Right renal cortex interstitium (tissue), 3 donors: ENCODE measurements at places on chromosomes 5 and 9.

DNA sequence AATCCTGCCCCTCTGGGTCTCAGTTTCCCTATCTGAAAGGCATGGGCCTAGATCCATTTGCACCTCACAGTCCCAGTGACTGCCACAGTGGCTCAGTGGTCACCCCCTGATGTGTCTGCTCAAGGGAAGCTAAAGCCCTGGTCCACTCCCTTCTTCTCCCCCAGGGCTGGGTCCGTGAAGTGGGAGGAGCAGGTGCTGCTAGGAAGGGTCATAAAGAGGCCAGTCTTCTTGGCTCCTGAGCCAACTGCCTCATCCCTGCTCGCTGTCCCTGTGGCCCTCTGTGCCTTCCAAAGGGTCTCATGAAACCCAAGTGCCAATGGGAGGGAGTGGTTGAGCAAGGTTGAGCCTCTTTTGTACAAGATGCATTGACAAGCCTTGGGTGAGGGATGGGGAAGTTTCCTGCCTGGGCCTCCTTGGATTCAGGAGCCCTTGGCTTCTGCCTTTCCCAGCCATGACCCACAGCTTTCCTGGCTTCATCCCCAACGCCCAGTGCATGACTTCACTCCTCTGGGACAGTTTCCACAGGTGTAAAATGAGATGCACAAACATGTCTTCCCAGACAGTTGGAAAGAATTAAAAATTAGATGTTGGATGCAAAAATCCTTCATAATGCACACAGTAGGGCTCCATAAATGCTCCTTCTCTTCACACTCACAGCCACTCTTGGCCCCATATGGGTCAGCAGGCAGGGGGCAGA, 1.6 kb upstream of the SLC6A7 start:
- DNase-seq: no peak

DNA sequence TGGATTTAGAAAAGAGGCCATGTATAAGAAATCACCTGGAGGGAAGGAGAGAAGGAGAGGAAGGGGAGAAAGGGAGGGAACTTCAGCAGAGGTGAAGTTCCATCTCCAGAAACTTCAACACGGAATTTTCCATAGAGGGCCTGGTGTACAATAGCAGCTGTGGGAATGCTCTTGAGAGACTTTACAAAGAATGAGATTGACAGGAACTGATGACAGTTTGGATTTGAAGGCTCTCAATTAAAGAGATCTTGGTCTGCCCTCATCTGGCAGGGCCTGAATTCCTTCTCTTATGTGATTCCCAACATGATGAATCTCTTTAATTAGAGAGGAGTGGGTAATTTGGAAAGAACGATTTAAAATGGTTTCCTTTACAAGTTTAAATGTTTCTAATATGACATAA, 143.5 kb downstream of the MLLT3 start:
- no peak for DNase-seq

DNA sequence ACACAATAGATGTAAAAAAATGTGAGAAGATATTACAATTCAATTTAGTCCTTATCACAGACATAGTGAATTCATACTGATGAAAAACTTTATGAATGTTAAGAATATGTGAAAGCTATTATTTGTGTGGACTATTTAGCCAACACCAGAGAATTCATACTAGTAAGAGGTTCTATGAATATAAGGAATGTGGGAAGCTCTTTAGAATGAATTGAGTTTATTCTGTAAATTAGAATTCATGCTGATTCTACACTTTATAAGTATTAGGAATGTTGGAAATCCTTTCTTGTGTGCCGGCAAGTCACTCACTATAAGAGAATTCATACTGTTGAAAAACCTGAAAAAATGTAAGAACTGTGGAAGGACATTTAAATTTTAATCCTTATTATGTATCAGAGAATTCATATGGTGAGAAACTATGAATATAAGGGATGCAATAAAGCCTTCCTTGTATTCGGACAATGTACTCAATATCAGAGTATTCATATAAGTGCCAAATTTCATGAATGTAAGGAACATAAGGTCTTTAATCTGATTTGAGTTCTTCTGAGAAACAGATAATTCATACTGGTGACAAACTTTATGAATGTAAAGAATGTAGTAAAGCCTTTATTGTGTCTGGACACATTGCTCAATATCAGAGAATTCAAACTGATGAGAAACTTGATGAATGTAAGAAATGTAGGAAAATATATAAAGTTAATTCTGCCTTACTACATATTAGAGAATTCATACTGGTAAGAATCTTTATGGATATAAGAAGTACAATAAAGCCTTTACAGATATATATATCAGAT, 21.6 kb upstream of the PCDHA1 start:
- no peak for DNase-seq

GRCh38 chr5:61334868-61335615, 3.0 kb downstream of the ZSWIM6 start:
- DNase-seq: peak; percentile 74

DNA sequence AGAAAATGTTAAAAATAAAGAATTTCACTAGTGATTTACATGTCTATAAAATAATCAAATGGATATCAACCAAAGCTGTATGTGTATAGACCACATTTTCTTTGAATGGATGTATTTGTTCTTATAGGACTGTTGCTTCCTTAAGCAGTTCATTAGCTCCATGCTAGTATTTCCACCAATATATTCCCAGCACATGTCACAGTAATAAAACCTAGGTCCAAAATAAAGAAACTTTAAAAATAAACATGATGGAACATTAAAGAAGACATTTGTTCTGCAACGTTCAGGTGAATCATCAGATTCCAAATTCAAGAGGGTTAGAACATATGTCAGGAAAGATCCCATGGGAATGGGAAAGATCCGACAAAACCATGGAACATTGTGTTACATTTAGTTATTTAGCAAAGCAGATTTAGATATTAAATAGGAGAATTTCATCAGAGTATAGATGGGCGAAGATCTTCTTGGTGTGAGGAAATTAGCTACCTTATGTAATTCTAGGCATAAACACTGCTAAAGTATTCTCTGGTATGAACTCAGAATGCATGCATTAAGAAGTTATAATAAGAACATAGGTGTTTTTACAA, 490.7 kb downstream of the CDH18 start:
- no peak for DNase-seq

- no peak for DNase-seq
Observed at GRCh38 chr9:114165407-114166102, 10.2 kb downstream of the COL27A1 start.

DNA sequence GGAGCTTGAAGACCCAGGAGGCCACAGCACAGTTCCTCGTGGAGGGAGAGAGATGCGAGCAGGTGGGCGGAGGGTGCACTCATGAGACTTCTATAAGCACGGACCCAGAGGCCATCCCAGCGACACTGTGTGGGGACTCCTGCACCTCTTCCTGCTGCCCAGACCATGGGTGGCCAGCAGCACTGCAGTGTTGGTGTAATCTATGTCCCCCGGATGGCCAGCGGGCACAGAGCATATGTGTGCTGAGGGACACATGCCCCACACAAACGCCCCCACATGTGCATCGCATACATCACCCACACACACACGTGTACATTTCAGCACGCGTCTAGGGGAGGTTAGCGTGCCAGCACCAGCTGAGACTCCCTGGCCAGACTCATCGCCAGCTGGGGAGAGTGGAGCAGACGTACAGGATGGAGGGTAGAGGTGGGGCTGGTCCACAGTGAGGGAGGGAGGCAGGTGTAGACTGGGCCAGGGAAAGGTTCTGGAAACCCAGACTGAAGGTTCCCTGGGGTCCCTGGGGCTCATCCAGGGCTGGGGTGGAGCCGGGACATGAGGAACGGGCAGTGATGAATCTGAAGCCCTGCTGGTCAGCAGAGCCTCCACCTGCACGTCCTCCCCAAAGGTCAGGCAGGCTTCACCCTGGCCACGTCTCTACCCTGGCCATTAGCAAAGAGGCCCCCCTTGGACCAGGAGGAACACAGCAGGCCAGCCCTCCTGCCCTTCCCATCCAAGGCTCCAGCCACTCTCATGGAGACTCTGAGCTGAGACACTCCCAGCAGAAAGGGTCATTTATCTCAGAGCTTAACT, 27.6 kb downstream of the ADAMTS2 start:
- DNase-seq: no peak

DNA sequence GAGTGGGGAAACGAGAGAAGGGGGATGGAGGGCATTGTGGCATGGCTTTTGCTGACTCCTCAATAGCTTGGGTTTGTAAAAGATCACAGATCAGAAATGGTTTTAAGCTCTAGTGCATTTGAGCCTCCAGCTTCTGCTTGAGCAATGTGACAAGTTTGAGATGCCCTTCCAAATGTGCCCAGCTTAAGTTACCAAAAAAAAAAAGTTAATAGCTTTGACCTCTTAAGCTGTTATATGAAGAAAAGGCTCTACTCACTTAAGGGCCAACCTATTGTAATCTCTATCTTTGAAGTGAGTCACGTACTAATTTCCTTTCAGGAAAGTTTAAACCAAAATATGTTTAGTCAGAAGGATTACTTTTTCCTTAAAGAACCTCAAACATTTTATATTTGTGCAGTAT, 428.8 kb upstream of the ACTBL2 start:
- no peak for DNase-seq

- no peak for DNase-seq
Observed at GRCh38 chr9:116944714-116945534, 257.8 kb downstream of the TRIM32 start.

DNA sequence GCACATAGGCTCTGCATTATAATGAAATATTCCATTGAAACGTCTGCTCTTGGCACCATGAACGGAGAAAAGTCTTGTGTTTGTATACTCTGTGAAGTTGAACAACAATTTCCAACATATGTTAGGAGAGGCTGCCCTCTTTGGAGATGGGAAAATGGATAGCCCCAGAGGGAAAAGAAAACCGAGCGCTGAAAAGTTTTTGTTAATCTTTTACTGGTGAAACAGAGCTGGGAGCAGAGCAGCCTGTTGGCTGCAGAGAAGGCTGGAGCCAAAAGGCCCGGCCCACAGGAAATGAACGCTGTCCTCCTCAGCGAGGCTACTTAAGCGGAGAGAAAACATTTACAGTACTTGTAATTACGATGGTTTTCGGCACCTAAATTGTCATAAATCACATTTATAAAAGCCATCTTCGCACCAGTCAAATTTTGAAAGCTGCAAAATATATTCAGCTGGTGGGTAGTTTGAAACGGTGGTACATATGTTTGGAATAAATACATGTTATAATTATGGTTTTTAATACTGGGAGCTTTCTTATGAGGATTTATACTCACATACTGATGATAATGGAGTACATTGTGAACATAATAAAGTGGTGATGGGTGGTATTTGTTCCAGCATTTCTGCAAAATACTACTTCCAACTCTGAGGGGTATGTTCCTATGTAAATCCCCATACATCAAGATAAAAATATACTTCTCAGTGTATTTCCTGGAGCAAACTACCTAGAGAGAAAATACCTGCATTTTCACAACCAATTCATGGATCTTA, 129.6 kb upstream of the CNTLN start:
- DNase-seq: peak; percentile 71

DNA sequence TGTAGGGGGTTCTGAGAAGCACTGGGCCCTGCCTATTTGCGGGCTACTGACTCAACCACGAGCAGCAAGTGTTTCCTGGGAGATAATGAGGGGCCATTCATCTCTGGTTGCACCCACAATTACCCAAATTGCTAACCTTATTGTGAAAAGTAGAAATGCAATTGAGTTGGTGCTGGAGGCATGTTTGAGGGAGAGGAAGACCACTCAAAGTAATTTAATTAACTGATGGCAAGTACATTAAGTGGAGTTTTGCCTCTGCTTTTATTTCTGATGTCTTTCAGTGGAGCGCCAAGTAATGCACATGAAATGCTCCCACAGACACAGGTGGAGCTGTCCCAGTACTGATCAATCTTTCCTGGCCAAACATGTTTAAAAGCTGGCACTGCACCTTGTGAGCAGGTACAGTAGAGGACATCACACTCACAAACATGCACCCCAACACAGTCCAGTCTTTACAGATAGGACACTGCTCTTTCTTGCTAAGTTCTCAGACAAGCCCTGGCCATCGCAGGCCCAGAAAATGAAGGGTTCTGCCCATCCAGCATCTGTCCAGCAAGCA, 195.4 kb downstream of the HSPA4 start:
- no peak for DNase-seq

DNA sequence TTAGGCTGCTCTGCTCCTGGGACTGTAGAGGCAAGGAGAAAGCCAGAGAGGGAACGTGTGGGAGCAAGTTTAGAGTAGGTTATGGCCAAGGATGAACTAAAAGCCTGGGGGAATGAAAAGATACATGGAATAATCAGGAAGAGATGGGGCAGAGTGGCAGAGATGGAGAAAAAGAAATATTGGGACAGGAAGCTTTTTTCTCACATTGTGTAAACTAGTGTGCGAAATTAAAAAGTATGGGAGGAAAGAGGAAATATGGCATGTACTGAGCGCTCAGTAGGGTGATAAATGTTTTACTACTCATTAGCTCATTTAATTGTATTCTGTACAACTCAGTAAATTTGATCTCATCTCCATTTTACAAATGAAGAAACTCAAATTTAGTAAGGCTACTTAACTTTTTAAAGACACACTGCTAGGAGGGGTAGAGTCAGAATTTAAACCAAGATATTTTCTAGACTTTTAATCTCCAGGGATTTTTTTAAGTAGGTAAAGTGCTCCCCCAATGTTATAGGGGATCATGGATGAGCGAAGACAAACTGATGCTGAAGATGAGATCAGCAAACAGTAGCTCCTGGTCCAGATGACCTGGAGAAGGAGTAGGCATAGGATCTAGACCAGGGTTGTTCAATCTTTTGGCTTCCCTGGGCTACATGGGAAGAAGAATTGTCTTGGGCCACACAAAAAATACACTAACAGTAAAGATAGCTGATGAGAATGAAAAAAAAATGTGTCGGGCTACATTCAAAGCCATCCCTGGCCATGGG, 30.8 kb downstream of the ALDH1A1 start:
- DNase-seq: no peak

- DNase-seq: no peak
Observed at GRCh38 chr9:100690438-100690837, 112.6 kb downstream of the CAVIN4 start.

- no peak for DNase-seq
Observed at GRCh38 chr5:141529873-141530272, 41.0 kb downstream of the PCDHGC5 start.

DNA sequence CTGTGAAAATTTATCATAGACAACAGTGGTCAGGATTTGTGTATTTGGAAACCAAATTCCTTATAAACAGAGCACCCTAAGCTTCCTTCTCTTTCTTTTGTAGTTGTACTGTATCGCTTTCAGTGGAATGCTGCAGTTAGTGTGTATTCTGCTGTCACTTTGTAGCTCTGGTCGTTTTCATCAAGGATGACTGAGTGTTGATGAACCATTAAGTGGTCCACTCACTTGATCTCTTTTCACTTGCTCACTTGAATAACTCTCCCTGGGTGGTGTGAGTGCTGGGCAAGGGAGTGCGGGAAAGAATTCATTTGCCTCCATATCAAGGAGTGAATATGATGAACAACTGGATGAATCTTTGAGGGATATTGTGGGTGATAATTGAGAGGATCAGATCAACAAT, 1225.7 kb upstream of the WWC1 start:
- no peak for DNase-seq

GRCh38 chr5:39200081-39200480, 19.3 kb downstream of the FYB1 start:
- DNase-seq: no peak

DNA sequence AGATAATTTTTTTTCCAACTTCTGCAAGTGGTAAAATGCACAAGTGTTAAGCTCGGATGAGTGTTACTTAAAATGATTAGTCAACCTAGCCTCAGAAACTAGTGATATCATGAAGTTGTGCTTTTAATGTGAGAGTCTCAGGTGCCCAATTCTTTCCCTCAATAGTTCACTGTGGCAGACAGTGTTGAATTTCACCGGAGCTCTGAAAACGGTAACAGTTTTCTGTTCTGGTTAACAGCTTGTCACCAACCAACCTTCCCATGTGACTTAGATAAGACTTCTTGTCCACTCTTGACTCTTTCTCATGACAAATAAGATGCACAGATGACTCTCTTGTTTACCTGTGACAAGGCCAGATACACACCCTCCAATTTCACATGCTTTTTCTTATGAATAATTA, 125.5 kb downstream of the OSTF1 start:
- no peak for DNase-seq
